Suprapubic skin (tissue), 4 donors: ENCODE measurements at places on chromosomes 5 and 9.

GRCh38 chr9:13898957-13899356 is 415.0 kb downstream of the NFIB start:
- DNase-seq = no peak

- no peak for DNase-seq
Measured at GRCh38 chr9:85344901-85345300, 396.9 kb downstream of the AGTPBP1 start.

- DNase-seq = no peak
Measured at GRCh38 chr9:117403403-117403811, 11.4 kb downstream of the ASTN2 start.

- DNase-seq = no peak
Measured at GRCh38 chr9:114549697-114550330, 37.8 kb upstream of the ATP6V1G1 start.
